Islet precursor cell (in vitro differentiated cells): ENCODE measurements at places on chromosomes 12 and 14.
A peak's percentile ranks its signal among the peaks of the same experiment; 100 is the strongest.

DNA sequence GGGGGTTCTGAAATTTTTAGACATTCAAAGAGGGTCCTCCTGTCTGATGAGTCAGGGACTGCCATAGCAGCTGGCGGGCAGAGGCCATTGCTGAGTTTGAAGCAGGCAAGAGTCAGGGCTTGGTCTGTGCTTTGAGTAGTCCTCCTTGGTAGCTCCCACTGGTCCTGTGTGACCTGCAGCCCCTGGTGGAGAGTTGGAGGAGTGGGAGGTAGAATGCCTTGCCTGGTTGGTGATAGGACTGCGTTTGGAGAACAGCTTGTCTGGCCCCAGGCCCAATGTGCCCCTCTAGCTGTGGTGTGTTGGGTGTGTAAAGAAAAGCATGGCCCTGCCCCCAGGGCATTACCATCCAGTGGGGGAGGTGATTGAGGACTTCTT is 116.7 kb downstream of the BEGAIN start:
- DNase-seq, result no peak

- DNase-seq, result no peak
Observed at GRCh38 chr14:30972882-30973582, 52.4 kb upstream of the AP4S1 start.

- peak; percentile 95 for DNase-seq
Observed at GRCh38 chr12:89768586-89769482, 60.2 kb upstream of the ATP2B1 start.

DNA sequence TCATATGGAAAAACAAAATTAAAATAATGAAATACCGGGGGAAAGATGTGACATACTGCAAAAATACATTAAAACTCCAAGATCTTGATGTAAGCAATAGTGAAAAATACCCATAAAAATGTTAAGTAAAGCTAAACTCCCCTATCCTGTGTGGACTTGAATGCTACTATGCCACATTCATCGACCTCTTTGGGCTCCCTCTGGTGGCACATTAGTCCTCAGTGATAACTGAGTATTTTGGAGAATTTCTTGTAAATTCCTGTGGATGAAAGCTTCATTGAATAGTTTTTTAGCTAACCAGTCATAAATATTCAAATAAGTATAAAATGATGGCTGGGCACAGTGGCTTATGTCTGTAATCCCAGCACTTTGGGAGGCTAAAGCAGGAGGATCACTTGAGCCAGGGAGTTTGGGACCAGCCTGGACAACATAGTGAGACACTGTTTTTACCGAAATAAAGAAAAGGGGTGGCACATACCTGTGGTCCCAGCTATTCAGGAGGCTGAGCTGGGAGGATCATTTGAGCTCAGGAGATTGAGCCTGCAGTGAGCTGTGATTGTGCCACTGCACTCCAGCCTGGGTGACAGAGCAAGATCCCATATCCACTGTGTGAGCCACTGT is 42.4 kb upstream of the SGPP1 start:
- no peak for DNase-seq

- peak; percentile 91 for DNase-seq
Observed at GRCh38 chr12:30822385-30823155, 67.8 kb upstream of the CAPRIN2 start.

DNA sequence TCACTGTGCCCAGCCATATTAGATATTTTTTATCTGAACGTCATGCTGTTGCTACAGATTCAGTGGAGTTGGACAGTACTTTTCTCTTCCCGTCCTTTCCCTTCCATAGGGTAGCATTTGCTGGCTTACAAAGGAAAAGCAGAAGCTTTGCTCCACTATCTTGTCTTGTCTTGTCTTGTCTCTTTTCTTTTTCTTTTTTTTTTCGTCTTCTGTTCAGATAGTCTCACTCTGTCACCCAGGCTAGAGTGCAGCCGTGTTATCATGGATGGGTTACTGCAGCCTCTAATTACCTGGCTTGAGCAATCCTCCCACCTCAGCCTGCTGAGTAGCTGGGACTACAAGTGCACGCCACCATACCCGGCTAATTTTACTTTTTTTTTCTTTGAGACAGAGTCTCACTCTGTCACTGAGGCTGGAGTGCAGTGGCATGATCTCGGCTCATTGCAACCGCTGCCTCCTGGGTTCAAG is 21.1 kb downstream of the OR10G3 start:
- DNase-seq, result no peak

- DNase-seq, result no peak
Observed at GRCh38 chr12:22477894-22478287, 66.5 kb downstream of the C2CD5 start.

GRCh38 chr12:1618489-1618888 is 10.5 kb upstream of the WNT5B start:
- no peak for DNase-seq

- no peak for DNase-seq
Observed at GRCh38 chr12:11978726-11979384, 91.9 kb upstream of the BCL2L14 start.

DNA sequence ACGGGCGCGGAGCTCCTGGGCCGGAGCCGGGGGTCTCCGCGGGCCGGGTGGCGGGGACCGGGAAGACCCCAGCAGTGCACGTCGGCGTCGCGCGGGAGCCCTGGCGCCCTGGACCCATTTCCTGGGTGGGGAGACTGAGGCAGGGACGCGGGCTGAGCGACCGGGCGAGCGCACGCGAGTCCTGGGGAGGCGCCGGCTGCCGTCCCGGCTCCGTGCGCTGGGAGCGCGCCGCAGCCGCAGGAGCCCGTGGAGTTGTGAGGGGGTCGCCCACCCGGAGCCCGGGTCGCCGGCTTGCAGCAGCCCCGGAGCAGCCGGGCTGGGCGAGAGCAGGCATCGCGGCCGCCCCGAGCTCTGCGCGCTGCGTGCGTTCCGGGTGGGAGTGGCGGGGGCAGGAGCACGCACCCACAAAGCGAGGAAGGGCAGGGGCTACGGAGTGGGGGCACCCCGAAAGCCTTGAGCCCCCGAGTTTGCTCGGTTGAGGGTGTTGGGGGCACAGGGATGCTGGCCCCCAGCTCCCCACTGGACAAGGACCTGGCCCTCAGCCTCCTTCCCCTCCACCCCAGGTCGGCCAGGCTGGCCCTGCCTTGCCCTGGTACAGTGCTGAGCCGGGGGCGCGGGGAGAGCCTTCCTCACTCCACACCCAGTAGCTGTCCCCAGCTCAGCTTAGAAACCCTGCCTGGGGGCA is 620 bp downstream of the MMP17 start:
- DNase-seq, result peak; percentile 58

- peak; percentile 63 for DNase-seq
Observed at GRCh38 chr14:45785240-45785639, 532.2 kb upstream of the MIS18BP1 start.

GRCh38 chr12:19994968-19995367 is 373.4 kb upstream of the PDE3A start:
- no peak for DNase-seq

DNA sequence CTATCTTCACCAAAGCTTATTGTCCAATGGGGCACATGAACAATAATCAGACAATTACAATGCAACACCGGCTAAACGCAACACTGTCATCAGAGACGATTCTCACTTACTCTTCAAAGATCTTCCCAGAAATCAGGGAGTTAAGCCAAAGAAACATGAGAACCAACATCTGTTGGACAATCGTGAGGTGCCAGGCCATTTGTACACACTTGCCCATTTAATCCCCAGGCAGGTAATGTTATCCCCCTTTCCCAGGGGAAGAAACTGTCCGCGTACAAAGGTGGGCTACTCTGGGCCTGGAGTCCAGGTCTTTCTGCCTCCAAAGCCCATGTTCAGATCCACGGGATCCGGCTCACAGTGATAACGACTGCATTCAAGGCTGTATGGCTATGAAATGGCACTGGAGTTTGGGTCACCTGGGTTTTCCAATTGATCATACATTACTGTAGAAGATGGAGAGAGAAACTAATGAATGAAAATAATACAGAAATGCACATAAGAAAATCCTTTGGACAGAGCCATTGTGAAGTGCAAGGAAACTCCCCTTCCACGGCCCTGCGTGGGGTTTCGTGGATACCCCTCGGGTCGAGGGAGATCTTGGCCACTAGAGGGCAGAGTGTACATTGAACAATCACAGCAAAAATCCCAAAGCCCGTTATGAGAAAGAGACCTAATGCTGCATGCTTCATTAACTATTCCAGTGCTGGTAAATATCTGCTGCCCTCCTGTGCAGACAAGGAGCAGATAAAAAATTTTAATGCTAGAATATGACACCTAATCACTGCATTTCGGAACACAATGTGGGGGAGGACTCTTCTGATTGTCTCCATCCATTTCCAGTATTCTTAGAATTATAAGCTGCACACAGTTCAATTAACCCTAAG is 111.4 kb downstream of the EGLN3 start:
- no peak for DNase-seq

- DNase-seq, result no peak
Observed at GRCh38 chr12:124338448-124338847, 43.6 kb downstream of the RFLNA start.

DNA sequence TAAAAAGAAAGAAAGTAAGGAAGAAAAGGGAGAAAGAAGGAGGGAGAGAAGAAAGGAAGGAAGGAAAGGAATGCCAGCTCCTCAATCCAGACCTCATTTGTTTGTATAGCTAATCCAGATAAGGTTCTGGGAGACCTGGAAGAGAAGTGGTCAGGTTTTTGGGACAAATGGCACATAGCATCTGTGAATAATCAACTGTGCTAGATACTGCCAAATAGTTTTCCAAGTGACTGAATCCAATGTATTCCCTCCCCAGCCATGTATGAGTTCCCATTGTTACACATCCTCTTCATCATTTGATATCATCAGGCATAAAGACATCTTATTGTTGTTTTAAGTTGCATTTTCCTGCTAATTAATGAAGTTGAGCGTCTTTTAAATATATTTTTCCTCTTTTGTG is 18.6 kb upstream of the PTGR2 start:
- no peak for DNase-seq

DNA sequence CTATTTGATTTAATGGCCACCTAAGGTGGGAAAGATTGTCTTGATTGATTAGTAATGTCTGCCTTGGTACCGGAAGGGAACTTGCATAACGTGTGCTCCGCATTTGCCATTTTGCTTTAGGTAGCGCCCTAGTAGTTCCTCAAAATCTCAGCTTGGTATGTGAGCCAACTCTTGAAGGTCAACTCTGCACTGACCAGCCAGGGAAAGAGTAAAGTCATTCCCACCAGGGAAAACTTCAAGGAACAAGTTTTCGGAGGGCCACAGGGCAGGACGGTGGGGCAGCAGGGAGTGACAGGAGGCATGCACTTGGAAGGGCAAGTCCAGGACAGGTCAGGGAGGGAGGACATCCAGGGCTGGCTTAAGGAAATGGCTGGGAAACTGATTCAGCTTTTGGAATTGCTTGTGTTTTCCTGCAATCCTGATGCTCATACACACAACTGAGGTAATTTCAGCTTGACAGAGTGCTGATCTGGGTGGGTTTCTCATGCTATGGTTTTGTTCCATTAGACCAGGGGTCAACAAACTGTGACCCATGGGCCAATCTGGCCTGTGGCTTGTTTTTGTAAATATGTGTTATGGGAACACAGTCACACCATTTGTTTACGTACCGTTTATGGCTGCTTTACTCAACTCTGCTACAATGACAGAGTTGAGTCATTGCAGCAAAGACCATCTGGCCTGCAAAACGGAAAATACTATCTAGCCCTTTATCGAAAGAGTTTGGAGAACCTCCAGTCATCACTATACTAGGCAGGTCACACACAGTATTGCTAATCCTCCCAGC is 184.5 kb downstream of the RBM19 start:
- DNase-seq, result no peak

DNA sequence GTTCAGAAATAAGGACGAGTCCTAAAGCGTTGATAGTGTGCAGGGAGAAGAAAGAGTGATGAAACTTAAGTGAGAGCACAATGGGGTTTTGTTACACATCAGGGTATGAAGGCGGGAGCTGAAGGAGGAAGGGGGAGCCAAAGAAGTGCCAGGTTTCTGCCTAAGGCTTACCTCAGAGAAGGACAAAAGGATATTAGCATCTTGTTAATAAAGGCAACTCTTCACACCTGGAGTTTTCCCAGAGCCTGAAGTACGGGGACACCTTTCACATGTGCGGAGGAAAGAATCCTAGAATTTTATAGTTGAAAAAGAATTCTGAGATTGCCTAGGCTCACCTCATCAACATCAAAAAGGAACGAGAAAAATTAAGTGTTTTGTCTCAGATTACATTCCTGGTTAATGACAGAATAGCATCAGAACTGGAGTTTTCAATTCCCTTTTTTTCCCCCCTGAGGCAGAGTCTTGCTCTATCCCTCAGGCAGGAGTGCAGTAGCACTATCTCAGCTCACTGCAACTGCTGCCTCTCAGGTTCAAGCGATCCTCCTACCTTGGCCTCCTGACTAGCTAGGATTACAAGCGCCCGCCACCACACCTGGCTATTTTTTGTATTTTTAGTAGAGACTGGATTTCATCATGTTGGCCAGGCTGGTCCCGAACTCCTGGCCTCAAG is 2.2 kb upstream of the SAV1 start:
- no peak for DNase-seq

DNA sequence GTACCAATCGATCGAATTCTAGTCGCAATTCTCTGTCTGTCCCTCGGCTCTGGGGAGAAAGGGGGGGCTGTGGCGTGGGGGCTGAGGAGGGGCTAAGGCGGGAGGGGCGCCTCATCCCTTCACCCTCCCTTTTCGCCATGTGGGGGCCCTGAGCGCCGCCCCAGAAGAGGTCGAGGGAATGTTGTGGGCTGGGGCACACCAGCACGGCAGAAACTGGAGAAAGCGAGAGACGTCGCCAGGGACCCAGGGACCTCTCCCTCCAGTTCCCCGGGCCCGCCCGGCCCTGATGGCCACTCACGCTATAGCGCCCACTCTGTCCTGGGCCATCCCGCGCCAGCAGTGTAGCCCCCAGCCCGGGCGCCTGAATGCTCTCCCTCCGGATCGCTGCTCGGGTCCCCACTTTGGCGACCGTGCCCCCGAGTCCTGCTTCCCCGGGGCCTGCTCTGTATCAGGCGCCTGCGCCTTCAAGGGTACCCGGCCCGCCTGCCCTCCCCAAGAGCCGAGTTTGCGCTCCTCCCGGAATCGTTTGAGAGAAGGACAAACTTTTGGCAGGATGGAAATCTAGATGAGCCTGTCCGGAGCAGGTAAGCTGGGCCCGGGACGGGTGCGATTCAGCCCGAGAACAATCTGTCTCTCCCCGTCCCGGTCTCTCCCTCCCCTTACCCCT is 62.6 kb downstream of the SMUG1 start:
- peak; percentile 64 for DNase-seq

GRCh38 chr12:130878193-130879185 is 6.6 kb downstream of the RAN start:
- DNase-seq, result no peak

DNA sequence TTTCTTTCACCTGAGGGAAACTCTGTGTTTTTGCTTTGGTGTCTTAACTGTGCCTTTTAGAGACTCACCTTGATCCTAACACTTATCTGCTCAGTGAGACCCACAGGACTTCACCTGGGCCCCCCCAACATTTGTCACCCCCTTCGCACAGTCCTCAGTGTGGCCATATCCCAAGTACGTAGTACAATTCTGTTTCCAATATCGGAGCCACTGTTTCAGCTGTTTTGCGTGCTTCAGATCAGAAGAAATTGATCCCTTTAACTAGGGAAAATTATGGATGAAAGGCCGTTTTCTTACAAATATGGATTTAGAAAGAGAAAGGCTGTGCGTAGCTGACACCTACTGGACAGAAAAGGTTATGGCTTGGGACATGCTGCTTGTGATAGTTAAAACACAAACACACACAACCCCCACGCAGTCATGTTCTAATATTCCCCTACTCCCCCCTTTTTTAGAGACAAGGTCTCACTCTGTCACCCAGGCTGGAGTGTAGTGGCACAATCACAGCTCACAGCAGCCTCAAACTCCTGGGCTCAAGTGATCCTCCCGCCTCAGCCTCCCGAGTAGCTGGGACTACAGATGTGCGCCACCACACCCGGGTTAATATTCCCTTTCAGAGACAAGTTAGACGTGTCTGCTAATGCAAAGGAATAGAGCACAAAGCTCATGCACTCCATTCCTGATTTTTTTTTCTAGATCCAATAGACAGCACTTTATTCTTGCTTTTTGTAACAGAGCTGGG is 3.6 kb upstream of the SLC7A8 start:
- DNase-seq, result no peak
